Neural crest cell (in vitro differentiated cells): ENCODE measurements at places on chromosomes 16 and 17. TPM values are rescaled to one million over a fixed set of nuclear protein-coding genes. Genes with fewer than 3 reads are reported as not detected.
A peak's percentile ranks its signal among the peaks of the same experiment; 100 is the strongest.

DNA sequence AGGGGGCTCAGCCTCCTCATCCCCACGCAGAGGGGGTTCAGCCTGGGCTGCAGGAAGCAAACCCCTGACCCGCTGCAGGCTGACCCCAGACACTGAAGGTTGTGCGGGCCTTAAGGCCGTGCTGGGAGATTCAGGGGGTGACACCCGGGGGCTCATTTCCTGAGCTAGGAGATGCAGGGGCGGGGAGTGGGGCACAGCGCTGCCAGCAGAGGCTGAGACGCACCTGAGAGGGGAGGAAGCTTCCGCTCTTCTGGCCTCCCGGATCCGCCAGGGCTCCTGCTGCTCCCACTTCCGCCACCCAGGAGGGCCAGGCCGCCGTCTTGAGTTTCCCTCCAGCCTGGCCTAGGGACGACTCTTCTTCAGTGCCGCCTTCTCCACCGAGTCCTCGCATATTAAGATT, 173.2 kb upstream of the FOXF1 start:
- no peak overlapping the region for H3K4me3 ChIP-seq
- H3K4me1 ChIP-seq: peaks cover 4% of the 10 kb centered on the region
- peaks cover 78% of the 10 kb centered on the region for H3K27me3 ChIP-seq

Gene ZNF750
- total RNA-seq: not detected in 2 replicates

Gene KRTAP4-6
- total RNA-seq: not detected in 2 replicates

Gene CNEP1R1
- total RNA-seq: 19.5 and 20.6 TPM in 2 replicates

DNA sequence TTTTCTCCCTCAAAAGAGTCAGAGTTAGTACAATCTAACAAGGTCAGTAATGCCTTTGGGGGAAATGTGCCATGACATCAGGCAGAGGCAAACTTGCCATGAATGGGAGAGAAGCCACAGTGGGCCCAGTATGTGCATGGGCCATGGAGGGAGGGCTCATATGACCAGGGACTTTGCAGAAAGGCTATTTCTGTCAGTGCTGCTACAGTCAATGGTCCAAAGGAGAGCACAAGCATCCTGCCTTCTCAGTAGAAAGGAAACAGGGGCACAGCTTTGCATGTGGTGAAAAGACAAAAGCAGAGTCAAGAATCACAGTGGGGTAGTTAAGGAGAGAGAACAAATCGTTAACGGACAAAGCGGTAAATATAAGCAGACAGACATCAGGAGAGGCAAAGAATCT, 11.2 kb upstream of the CORO6 start:
- DNase-seq: no peak
- no peaks in the 10 kb centered on the region for H3K27me3 ChIP-seq
- H3K4me1 ChIP-seq: peaks cover 18% of the 10 kb centered on the region
- H3K4me3 ChIP-seq: no peak overlapping the region
- no peak overlapping the region for H3K27ac ChIP-seq

- no peaks in the 10 kb centered on the region for H3K36me3 ChIP-seq
- no peak overlapping the region for H3K27ac ChIP-seq
- no peaks in the 10 kb centered on the region for H3K4me1 ChIP-seq
- no peak overlapping the region for H3K4me3 ChIP-seq
These were observed 4.4 kb downstream of the GRIN2C start for GRCh38 chr17:74855323-74855722.

DNA sequence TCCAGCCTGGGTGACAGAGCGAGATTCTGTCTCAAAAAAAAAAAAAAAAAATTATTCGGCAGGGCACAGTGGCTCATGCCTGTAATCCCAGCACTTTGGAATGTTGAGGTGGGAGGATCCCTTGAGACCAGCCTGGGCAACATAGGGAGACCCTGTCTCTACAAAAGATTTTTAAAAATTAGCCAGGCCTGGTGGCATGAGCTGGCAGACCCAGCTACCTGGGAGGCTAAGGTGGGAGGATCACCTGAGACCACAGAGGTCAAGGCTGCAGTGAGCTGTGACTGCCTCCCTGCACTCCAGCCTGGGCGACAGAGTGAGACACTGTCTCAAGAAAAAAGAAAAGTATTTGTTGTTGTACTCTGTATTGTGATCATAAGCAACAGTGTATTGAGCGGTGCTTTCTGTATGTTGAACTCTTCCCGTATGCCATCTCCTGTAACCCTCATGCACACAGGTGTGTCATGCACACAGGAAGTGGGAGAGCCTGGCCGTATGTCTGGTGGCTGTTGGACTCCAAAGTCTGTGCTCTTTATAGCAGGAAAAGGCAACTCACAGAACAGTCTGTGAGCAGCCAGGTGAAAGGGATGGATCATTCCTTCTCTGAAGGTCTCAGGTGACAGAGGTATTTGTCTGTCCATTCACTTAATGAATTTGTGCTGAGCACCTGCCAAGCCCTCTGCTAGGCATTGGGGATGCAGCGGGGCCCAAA, 17.1 kb downstream of the CDH1 start:
- H3K36me3 ChIP-seq: no peaks in the 10 kb centered on the region
- H3K4me1 ChIP-seq: peaks cover 3% of the 10 kb centered on the region
- no peak for DNase-seq

DNA sequence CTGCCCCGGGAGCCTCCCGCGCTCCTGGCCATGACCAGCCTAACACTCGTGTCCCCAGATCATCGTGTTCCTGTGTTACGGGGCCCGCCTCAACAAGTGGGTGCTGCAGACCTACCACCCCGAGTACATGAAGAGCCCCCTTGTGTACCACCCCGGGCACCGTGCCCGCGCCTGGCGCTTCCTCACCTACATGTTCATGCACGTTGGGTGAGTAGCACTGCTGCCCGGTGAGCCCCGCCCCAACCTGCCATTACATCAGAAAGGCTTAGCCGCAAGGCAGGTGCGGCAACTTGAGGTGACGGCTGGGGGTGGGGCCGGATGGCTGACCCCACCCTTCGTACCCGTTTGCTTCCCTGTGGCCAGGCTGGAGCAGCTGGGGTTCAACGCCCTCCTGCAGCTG, 1.4 kb downstream of the RHBDL1 start:
- H3K4me3 ChIP-seq: peak overlapping the region; percentile 65
- H3K27me3 ChIP-seq: peaks cover 18% of the 10 kb centered on the region
- H3K27ac ChIP-seq: no peak overlapping the region
- no peaks in the 10 kb centered on the region for H3K36me3 ChIP-seq
- DNase-seq: no peak

DNA sequence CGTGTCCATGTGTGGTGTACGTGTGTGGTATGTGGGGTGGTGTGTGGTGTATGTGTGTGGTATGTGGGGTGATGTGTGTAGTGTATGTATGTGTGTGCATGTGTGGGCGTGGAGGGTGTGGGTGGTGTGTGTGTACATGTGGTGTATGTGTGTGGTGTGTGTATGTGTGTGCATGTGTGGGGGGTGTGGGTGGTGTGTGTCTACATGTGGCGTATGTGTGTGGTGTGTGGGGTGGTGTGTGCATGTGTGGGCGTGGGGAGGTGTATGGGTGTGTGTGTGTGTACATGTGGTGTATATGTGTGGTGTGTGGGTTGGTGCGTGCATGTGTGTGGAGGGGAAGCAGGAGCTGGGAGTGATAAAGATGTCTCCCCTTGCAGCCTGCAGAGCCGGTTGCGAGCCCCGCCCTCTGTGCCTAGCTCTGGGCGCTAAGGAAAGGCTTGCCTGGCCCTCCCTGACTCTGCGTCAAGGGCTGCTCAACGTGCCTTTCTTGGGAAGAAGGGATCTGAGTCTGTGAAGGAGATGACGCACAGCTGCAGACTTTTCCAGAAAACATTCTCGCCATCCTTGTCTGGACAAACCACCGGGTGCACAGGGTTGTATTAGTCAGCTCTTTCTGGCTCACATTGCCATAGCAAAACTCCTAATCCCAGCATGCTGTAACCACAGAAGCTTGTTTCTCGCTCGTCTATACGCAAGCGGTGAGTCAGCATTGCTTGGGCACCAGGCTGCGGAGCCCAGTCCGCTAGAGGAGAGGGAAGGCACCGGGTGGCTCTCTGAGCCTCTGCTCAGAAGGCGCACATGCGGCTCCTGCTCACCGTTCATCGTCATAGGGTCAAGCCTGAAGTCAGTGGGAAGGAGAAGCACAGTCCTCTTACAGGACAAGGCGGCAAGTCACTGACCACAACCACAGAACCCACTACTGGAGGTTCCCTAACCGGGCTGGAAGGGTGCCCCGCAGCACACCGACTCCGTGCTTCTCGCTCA, 2.0 kb upstream of the CD300H start:
- no peaks in the 10 kb centered on the region for H3K4me1 ChIP-seq
- no peak overlapping the region for H3K27ac ChIP-seq
- H3K27me3 ChIP-seq: peaks cover 58% of the 10 kb centered on the region
- no peak overlapping the region for H3K4me3 ChIP-seq
- no peak for DNase-seq
